ENCODE measurements at places on chromosomes 7 and 10.

- DNase-seq = no peak
Measured at GRCh38 chr7:36653008-36653662, 71.2 kb downstream of the AOAH start.

DNA sequence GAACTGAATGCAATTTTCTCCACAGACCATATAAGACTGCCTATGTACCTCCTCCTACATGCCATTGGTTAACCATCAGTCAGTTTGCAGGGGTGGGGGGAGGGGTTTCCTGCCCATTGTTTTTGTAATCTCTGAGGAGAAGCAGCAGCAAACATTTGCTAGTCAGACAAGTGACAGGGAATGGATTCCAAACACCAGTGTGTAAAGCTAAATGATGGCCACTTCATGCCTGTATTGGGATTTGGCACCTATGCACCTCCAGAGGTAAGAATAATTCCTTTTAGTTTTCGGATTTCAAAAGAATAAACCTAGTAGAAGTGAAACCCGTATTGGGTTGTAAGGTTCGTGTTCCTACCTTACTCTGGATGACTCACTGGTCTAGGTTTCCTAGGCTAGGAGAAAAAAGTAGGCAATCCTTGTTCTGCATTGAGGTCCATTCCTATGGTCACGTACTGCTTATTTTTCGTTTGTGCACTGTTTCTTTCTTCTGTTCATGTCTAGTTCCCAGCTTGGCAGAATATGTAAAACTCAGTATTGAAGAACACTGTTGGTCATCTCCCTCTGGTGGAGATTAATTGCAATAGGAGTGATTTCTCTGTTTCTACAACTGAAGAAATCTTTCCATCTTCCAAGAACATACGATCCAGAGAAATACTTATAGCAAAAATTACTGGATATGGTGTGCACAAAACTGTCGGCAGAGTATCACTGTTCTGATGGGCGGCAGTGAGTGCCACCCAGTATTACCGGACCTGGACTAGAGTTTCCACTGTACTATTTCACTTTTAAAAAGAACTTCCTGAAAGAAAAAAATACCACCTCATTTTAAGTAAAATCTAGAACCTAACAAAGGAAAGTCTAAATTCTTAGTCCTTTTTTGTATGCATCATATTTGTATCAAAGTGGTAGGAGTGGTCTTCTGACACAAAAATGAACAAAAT, at the start of gene AKR1C3:
Gene AKR1C3 (plus strand): TSS at position 150 of the 941 bp plus-strand sequence. CDS start 31 bp downstream, at position 181.
- peak; percentile 51 for DNase-seq

GRCh38 chr10:72875250-72876055, 18.1 kb upstream of the OIT3 start:
- peak; percentile 12 for DNase-seq

- DNase-seq = no peak
Measured at GRCh38 chr10:30825495-30825894, 195.9 kb upstream of the LYZL2 start.

GRCh38 chr7:151172273-151173141, 5.0 kb upstream of the GBX1 start:
- peak; percentile 61 for DNase-seq

DNA sequence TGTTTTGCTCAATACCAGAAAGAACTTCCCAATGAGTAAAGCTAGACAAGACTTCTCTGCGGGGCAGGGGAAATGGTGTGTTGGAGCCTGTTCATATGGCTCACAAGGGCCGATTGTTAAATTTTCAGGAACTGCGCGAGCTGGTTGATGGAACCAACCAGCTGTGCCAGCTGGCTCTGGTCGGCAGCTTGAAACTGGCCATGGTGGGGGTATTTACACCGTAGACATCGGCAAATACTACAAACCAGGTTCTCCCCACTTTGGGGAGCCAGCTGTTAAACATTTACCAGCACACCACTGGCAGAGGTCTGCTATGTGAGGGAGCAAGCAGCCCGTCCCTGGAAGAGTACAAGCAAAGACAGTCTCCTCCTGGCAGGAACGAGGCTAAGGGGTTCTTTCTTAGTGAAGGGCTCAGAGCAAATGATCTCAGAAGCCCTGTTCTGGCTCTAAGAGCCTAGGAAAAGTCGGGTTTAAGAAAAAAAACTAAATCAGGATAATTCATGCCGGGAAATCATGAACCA, 8.8 kb upstream of the ZMIZ1 start:
- DNase-seq = no peak
